ENCODE measurements at places on chromosomes 4 and X.

DNA sequence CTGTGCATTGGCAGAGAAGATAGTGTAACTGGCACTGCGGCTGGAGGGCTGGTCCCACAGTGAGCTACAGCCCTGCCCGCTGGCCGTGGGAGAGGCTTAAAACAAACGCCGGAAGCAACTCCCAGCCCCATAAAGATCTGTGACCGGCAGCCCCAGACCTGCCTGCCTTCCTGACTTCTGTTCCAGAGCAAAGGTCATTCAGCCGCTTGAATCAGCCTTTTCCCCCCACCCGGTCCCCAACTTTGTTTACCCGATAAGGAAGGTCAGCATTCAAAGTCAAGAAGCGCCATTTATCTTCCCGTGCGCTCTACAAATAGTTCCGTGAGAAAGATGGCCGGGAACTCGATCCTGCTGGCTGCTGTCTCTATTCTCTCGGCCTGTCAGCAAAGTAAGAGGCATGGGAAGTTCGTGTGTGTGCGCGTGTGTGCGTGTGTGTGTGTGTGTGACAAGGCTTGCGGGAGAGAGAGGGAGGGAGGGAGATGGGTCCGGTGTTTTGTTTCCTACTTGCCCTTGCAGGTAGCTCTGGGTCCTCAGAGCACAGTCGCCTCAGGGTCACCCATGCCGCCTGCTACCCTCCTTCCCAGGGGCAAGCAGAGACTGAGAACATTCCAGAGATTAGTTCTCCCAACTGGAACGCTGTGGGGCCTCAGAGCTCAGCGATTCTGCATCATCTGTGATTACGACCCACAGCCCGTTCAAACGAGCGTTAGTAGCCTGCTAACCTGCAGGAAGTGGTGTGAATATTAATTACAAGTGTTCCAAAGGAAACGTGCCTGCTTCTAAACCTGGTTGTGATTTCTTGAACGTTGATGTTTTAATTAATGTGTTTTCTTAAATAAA lies at the start of gene MGST2:
Gene MGST2, plus strand, starts transcription at position 130 of the 840 bp plus-strand sequence. Its CDS starts 201 bp downstream, at position 331.
- no peak for DNase-seq

DNA sequence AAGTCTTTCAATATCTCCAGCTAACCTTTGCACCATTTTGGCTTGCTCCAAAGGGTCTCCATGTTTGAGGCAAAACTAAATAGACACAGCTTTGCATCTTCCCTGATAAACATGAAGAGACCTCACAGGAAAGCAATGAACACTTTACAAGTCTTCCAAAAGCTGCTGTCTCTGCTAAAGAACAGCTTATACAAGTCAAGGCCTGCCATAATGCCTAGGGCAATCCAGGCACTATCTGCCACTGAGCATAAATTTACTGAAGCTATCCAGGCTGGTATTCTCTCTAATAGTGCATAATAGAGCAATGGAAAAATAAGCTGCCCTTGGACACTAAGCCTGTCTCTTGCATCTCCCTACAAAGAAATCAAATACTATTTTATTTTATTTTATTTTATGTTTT lies 60.1 kb upstream of the S100G start:
- DNase-seq, result no peak

DNA sequence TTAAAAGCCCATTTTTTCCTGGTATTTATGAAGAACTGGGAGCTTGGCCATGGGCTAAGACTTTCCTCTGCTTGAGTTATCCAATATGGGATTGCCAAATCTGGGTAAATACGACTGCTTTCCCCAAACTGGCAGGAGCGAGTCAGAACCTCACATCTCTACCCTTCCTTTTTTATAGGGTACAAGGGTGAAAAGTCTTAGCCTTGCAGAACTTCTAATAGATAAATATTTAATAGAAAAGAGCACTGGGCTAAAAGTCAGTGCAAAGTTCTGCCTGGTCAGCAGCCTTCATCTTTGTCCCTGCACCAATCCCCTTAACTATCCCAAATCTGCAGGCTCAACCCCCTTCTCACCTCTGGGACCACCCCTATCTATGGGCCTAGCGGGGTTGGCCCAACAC lies 61.6 kb upstream of the ACSL1 start:
- no peak for DNase-seq

GRCh38 chrX:16594490-16594889 lies 55.5 kb upstream of the S100G start:
- DNase-seq, result no peak

DNA sequence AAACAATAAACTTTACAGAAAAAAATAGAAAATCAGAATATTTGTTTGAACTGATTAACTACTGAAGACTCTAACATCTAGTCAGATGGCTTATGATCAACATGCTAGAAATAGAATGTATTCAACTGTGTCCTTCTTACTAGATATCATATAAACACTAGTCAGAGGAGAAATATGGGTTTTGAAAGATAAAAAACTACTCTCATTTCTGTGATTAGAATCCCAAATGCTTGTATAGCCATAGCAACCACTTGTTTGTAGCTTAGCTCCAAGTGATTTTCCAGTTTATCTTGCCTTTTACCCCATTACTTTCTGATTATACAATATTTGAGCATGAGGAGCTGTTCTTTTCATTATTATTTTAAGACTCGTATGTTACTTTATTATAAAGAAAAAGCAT lies 31.2 kb downstream of the USP38 start:
- no peak for DNase-seq

- no peak for DNase-seq
These were observed 13.8 kb downstream of the RNF4 start for GRCh38 chr4:2482693-2483092.

DNA sequence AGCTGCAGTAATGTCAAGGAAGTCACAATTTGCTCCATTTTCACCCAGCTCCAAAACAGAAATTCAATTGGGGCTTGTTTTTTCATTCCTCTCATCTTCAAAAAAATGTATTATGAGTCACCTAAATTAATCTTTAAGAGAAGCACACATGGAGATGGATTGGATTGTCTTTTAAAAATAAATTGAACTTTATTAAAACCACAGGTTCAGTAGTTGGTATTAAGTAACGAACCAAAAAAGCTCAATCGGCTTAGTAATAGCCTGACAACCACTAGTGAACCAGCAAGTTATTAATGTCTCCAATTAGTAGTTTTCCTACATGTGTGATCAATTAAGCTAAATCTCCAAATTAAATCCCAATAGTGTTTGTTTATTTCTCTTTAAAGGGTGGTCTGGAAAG lies 283.5 kb upstream of the GIMD1 start:
- DNase-seq, result no peak

- no peak for DNase-seq
These were observed 160.0 kb upstream of the NHS start for GRCh38 chrX:17214962-17215361.

DNA sequence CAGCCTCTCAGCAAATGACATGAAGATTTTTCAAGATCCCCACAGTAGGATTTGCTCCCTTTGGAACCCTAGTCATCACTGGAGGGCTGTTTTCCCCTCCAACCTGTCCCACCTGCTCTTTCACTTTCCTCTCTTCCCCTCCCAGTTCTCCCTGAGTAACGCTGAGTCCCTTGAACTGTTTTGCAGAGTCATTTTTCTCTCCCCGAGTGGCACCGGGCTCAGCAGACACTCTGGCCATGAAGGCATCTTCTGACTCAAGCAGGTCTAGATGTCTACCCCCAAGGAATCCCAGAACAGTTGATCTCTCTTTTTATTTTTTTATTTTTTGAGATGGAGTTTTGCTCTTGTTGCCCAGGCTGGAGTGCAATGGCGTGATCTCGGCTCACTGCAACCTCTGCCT lies 52.2 kb downstream of the HTRA3 start:
- DNase-seq, result no peak

DNA sequence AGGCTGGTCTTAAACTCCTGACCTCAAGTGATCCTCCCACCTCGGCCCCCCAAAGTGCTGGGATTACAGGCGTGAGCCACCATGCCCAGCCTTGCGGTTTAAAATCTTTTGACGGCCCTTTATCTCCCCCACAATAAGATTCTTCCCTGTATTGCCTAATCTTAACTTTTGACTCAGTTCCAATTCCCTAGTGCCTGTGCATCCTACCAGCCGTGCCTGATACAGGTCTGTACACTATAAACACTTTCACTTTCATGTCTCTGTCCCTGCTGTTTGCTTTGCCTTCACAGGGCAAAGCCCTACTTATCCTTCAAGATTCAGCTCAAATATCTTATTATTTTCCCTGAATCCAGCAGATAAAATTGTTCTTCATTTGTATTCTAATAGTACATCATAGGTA lies 74.6 kb downstream of the WDR44 start:
- no peak for DNase-seq

GRCh38 chr4:174147863-174148262 lies 135.6 kb downstream of the FBXO8 start:
- DNase-seq, result no peak

DNA sequence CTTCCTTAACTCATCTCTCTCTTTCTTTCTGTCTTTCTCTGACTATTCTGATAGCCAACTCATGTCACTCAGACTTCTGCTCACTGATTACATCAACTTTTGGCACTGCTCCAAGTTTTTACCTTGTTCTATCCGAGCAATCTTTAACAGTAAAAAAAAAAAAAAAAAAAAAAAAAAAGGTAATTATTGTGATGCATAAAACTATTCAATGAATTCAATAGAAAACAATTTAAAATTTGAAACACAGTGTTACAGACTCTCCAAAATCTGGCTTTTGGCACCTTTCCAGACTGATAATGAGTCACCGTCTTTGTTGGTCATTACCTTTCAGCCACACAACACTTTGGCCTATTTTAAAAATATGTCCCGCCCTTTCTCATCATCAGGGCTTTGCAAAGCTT lies 229.5 kb downstream of the GALNTL6 start:
- no peak for DNase-seq

GRCh38 chr4:149553959-149554520 lies 261.6 kb downstream of the IQCM start:
- DNase-seq, result no peak

DNA sequence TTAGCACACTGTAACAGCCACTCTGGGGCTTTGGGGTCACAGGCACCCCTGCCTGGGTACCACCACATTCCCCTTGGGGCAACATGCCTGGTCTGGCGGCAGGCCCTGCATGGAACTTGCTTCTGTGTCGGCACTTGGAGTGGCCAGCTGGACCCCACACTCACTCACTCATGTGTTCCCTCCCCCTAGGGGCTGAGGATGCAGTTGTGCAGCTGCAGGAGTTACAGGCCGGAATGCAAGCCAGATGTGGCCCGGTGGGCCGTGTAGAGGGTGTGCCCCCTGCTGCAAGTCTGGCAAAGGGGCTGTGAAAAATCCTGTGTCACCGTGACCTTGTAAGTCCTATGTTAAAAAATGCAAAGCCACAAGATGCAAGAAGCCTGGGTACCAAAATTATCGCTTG lies 34.2 kb downstream of the ATXN3L start:
- DNase-seq, result no peak

GRCh38 chr4:42490015-42490414 lies 92.7 kb downstream of the SHISA3 start:
- no peak for DNase-seq

GRCh38 chr4:16659694-16660093 lies 238.8 kb downstream of the LDB2 start:
- DNase-seq, result no peak

- no peak for DNase-seq
These were observed 87.5 kb downstream of the CNOT6L start for GRCh38 chr4:77731656-77732055.

- DNase-seq, result no peak
These were observed 12.9 kb upstream of the NUDT9 start for GRCh38 chr4:87409420-87409939.

DNA sequence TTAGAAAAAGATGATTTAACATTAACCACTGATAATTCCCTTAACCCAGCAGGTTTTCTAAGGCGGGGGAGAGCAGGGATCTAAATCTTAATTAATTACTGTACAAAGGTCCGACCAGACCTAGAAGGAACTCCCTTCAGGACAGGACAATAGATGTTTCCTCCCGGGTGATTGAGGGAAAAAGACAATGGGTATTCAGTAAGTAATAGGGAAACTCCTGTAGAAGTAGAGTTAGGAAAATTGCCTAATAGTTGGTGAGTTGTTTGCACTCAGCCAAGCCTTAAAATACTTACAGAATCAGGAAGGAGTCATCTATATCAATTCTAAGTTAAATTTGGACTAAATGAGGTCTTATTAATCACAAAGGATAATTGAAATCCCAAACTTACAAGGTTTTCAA lies 5.8 kb upstream of the SRD5A3 start:
- DNase-seq, result no peak

GRCh38 chr4:4899202-4899925 lies 39.9 kb downstream of the MSX1 start:
- DNase-seq, result no peak

GRCh38 chrX:21996872-21997455 lies 35.2 kb upstream of the PHEX start:
- DNase-seq, result no peak

GRCh38 chr4:53477636-53478035 lies 100.2 kb downstream of the FIP1L1 start:
- no peak for DNase-seq

DNA sequence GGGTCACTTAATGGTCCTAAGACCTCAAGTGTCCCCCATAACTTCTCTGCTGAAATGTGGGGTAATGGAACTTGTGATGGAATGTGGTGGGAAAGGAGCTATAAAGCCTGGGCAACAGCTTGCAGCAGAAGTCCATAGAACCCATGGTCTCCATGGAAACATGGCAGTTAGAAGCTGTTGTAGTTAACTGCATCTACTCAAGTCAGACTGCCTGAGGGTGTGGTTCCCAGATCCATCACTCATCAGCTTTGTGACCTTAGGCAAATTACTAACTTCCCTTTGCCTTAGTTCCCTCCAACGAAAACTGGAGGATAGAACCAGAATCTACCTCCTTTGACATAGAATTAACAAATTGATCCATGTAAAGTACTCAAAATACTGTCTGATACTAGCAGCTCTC lies 113.0 kb downstream of the SPATA18 start:
- no peak for DNase-seq

DNA sequence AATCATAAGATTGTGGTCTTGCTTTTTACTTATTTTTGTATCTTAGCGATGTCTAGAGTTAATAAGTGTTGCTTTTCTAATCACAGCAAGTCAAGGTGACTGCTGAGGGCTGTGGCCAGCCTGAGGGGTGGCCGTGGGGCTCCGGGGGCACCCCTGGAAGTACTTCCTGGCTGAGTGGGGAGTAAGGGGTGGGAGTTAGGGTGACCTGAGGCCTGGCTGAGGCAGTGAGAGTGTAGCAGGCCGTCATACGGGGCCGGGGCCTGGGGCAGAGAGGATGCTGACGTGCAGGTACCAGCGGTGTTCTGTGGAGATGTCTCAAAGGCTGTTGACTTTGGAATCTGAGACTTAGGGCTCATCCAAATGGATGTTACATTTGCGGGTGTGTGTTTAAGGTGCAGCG lies 29.3 kb downstream of the PIGG start:
- no peak for DNase-seq

Measured in stimulated activated CD8-positive, alpha-beta memory T cell treated with anti-CD3 and anti-CD28 coated beads, Interleukin-12 subunit alpha, Interleukin-12 subunit beta, amount 100 ng/mL, for 1 hour (primary cell).